Stimulated activated CD4-positive, alpha-beta T cell treated with anti-CD3 and anti-CD28 coated beads, TNF-alpha, amount 100 ng/mL, for 1 hour (primary cell): ENCODE measurements at places on chromosomes 6 and 20.

DNA sequence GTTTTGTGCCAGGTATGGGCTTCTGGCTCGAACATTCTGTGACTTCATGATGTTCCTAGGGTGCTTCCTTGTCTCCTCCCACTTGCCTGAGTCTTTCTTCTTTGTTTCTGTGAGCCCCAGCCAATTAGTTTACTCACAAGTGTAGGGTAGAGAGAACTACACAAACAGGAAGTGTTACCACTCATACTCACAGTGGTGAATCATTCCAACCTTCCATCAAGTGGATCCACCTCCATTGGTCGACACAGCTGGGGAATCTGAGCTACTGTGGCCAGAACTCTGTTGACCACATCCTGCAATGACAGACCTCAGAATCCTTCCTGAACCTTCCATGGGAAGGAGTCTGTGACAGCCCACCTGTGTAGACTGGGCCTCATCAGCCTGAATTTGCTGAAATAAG, 76.8 kb downstream of the UNC5CL start:
- DNase-seq = no peak

DNA sequence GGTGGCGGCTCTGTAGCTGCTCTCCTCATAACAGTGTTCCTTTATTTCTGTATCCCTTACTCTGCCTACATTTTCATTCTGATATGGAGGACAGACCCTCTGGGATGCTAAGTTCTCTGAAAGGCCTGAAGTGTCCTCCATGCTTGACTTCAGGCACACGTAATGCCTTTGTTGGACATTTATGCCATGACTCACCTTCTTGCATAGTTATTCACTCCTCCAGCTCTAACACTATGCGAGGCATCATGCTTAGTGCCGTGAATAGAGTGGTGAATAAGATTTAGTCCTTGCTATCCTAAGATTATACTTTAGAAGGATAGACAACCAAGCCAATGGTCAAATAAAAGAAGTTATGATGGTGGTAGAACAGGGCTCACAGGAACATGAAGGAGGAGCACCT, 760.9 kb upstream of the FLRT3 start:
- no peak for DNase-seq

DNA sequence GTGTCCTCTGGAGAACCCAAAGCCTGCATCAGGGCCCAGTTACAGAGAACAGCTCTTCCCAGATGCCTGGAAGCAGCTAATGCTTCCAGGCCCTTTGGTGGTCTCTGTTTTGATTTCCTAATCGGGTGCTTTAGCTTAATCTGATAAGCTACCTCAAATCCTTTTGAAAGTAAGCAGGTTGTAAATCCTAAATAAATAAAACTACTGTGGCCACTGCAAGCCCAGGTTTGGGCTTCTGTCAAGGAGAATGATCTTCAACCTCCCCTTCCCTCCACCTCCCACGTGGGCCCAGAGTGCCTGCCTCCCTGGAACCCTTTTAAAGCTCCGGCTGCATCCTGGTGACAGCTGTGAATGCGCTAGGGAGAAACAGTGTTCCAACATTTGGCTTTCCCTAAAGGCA, 25.2 kb upstream of the FYN start:
- no peak for DNase-seq

- DNase-seq = no peak
Measured at GRCh38 chr6:100336876-100337275, 127.8 kb downstream of the SIM1 start.

DNA sequence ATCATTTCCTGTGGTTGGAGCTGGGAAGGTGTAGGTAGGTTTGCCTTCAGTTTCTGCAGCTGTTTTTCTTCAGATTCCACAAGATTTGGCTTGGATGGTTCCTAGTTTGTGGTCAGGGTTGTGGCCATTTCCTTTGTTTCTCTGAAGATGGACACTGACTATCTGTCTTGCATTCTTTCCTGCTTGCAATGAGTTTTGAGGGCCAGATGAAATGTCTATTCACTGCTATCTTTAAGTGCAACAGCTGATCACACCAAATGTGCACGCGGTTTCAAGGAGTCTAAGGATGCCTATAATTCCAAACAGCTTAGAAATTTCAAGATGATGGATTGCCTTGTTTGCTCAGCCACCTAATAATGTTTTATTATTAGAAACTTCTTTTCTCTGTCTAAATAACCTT, 28.4 kb downstream of the IL20RA start:
- DNase-seq = no peak

DNA sequence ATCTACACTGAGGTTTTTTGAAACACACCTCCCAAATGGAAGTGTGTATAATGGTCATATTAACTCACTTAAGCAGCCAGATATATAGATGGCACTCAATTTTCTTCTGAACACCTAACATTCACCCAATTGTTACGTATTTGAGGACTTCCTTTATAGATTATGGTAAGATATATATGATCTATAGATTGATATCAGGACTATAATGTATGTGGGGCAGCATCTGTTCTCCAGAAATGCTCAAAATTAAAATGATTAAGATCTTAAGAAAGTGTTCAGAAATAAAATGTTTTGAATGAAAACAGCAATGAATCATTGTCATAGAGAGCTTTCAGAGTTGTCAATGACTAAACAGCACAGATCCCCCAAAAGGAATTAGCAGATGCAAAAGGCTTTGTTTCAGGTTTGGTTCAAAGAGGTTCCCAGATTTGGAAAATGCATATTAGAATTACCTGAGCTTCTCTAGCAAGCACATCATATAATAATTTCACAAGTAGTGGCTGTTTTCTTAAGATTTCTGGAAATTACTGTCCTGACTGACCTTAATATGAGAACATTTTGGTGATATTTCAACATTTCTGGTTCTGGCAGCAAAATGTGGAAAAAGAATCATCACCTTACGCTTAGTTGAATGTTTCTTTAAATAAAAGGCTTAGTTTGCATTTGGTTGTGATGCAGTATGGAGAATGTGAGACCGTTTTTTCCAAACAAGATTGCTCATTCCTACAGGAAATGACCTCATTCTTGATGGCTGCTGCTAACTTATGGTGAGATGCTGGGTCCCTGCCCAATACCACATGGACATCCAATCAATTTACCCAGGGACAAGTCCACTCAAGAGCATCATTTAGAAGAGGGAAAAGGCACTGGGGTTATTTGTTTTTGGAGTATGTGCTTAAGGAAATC, 31.5 kb downstream of the TRAF3IP2 start:
- DNase-seq = no peak

GRCh38 chr20:3553663-3554062, 82.8 kb downstream of the ATRN start:
- DNase-seq = no peak

- DNase-seq = no peak
Measured at GRCh38 chr6:88520445-88520844, 354.3 kb upstream of the CNR1 start.

DNA sequence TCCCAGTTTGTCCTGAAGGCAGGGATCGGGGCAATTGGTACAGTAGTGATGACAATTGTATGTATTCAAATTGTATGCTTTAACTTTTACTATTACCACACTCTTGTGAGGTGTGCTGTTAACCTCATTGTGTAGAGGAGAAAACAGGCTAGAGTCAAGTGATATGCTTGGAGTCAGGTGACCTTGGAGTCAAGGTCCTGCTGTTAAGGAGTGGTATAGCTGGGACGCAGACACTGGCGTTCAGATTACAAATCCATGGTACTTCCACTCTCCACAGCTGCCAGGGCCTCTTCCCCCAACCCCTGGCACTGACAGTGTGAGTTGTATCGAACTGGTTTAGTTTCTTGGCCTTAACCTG, 10.5 kb downstream of the CNPY3 start:
- no peak for DNase-seq
